Stimulated activated CD4-positive, alpha-beta T cell treated with anti-CD3 and anti-CD28 coated beads, Interleukin-2, amount 100 ng/mL, for 4 hours (primary cell): ENCODE measurements at places on chromosomes 11 and 22.

DNA sequence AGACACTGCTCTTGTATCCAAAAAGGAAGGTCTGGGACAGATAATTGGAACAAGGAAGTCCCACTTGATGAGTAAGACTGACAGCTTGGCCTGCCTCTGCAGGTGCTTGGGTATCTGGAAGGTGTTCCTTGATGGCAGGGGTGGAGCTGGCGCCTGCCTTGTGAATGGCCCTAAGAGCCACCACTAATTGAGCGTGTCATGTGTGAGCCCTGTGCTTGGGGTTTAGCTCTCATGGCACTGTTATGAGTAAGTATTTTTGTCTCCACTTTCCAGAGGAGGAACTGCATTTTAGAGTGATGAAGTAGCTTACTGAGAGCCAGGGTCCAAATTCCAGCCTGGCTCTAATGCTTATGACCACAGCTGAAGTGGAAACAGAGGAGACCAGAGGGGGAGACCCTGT, 71.2 kb upstream of the NECTIN1 start:
- DNase-seq, result no peak

DNA sequence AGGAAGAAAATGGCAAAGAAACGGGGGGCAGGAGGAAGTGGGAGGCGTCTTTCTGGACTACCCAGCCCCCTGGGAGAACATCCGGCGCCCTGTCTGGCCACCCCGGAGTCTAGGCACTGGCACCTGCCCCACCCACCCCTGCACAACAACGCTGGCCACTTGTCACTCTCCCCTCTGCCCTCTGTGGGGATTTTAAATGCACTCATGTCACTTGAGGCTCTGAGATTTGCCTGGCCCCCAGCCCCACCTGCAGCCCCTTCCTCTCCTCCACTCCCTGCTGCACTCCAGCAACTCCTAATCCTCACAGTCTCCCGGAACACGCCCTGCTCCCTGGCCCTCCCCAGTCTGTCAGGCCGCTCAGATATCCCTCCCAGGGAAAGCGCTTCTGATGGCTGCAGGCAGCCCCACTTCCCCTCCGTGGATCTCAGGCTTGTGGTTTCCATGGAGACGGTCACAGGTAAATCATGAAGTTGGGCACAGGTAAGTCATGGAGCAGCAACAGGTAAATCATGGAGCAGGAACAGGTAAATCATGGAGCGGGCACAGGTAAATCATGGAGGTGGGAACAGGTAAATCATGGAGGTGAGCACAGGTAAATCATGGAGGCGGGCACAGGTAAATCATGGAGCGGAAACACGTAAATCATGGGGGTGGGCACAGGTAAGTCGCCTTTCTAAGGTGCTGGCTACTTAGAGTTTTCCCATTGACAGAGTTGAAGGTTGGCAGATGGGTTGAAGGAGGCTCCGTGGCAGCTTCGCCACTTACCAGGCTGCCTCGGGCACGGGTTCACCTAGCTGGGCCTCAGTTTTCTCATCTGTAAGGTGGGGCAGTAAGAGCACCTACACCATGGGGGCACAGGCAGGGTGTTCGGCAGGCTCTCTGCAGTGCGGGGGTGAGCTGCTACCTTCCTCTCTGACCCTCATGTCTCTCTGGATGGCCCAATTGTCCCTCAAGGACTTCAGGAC, 79.0 kb upstream of the SHISAL1 start:
- no peak for DNase-seq

- DNase-seq, result no peak
These were observed 183.4 kb upstream of the MTMR2 start for GRCh38 chr11:96107143-96107824.

DNA sequence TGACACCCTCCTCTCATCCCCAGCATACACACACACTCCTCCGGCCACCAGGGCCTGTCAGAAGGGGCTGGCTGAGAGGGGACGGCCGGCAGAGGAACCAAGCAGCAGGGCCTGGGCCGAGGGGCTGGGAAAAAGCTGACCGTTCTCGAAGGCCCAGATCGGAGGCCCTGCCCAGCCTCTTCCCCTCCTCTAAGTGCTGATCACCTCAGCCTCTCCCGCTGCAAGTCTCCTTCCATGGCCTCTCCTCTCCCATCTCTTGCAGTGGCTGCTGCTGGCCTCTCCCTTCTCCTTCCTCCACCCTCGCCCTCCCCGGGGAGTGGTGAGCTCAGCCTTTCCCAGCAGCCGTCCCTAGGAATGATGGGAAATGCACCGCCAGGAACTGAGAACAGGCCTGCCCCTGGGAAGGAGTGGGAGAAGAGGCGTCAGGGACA, 39.6 kb downstream of the ARRB1 start:
- DNase-seq, result no peak

- DNase-seq, result no peak
These were observed 25.4 kb downstream of the KCNJ4 start for GRCh38 chr22:38429499-38430068.

- no peak for DNase-seq
These were observed 6.8 kb downstream of the MICAL2 start for GRCh38 chr11:12117200-12117599.

DNA sequence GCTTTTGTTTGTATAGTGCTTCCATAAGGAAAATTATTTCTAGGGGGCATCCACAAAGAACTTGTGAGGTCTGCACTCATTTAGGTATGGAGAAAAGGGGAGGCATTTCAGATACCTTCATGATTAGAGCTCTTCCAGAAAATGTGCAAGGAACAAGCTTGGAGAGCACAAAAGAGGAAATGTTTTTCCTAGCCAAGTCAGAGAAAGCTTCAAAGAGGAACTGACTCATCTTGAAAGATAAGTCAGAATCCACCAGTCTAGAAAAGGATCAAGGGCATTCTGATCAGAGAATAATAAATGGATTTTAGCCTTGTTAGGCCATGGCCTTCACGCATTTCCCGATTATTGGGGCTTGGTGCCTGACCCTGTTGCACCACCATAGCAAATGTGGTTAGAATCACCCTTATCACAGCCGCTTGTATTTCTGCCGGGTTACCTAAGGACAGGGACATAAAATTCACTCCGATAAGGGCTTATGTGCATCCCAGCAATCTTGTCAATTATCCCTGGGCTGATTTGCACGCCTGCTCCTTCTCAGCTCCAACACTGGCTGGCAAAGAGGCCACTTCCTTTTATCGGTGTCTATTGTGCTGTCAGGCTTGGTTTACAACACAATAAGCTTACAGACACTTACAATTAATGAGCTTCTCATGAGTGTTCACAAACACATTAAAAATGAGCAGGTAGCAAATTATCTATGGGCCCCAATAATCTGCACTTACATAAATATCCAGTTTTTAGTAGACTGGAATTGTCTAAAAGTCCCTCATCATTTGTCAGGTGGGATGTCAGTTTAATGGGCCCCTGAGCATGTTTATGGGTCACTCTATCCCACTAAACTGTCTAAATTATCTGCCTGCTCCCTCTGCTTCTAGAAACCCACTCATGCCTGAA, 613.5 kb downstream of the SOX6 start:
- no peak for DNase-seq

DNA sequence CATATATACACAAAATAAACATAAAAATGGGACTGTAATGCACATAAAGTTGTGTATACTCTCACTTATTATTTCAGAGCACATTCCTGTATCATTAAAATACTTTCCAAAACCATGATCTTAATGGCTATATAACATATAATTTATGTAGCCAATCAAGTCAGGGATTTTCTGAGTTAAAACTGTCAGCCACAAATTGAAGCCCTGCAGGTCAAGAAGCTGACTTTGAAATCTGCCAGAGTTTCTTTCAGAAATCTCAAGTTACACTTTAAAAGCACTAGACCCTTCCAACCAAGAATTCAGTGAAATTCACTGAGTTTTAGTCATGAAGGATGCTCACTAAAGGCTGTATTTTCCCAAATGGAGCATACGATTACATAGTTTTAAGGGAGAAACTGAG, 47.6 kb downstream of the PHF21A start:
- DNase-seq, result no peak

GRCh38 chr11:85815186-85815931, 4.4 kb upstream of the SYTL2 start:
- DNase-seq, result no peak

- no peak for DNase-seq
These were observed 179.2 kb downstream of the SPON1 start for GRCh38 chr11:14141676-14142075.

DNA sequence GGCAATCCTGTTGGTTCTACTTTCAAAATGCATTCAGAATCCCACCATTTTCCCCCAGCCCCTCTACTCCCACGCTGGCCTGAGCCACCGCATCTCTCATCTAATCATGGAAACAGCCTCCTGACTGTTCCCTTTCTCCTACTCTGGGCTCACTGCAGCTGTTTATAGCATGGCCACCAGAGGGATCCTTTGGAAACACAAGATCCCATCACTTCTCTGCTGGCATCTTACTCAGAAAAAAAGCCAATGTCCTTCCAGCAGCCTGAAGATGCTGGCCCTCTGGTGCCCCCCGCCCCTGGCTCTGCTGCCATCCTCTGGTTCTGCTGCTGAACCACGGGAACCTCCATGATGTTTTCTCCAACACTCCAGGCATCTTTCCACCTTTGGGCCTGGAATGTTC, 11.1 kb downstream of the MS4A8 start:
- no peak for DNase-seq

DNA sequence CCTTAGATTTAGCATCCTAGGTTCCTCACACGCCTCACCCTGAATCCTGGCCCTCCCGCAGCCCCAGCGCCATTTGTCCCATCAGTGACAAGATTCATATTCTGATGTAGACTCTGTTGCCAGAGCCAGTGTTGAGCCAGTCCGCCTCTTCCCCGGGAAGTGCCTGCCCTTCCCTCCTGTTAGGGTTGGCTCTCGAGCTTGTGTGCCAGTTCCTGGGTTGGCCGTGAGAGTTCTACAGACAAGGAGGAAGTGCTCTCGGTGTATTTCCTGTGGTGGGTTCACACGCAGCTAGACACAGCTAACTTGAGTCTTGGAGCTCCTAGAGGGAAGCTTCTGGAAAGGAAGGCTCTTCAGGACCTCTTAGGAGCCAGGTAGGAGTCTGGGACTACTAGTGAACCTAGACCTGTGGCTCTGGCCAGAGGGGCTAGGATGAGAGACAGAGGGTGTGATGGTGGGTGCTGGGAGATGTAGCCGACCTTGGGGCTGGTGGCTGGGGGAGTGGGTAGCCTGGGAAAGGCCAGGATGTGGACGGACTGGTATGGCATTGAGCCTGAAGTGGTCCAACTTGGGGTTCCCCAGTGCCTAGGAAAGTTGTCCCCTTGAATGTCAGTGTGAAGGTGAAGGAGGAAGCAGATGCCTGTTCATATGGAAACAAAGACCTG, at the start of gene IL18BP:
IL18BP (plus strand) TSS at position 261 of the 662 bp plus-strand sequence. CDS start 1,076 bp downstream, outside the sequence.
- DNase-seq, result no peak

- no peak for DNase-seq
These were observed 85.5 kb upstream of the PRR5 start for GRCh38 chr22:44616461-44616860.

DNA sequence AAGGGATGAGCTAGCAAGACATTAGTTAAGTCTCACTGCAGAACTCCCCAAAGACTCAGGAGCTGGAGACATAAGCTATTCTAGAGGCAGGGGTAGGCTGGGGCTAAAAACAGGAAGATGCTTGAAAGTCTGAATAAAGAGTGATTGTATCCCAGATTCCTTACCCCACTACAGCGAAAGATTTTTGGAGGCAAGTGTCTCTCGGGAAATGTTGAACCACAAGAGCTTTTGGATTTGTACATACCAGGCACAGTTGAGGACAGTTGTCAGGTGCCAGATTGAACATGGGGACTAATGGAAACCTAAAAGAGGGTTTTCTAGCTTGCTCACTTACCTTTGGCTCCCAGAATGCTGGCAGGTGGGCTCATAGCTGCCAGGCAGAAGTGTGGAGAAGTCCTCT, 43.5 kb upstream of the OR9Q1 start:
- DNase-seq, result no peak

DNA sequence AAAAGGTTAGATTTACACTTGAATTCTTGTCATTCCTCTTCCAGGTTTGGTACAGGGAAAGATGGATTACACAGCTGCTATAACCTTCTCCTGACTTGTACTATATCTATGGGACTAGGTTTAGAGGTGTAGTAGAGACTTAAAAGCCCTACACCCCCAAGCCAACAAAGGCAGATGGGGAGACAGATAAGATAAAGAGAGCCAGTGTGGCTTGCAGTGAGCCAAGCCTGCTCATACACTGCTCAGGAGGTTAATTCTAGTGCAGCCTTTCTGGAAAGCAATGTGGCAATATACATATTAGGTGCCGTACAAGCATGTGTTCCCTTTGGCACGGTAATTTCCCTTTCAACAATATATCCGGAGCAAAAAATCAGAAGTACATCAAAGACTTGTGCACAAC, 10.8 kb downstream of the SIK3 start:
- no peak for DNase-seq

DNA sequence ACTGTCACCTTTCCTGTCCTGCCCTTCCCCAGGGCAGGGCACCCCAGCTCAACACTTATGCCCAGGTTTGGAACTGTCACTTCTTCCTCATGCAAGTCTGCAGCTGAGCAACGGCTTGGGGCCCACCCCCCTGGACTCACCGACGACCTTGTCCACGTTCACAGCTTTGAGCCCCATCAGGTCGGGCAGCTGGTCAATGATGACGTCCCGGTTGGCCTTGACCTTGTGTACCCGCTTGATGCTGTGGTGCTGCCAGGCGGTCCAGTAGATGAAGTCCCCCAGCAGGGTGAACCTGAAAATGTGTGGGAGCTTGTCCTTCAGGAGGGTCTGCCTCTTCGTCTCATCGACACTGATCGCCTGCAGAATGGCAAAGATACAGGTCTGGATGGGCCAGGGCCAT, 135.0 kb downstream of the CRYBB2 start:
- no peak for DNase-seq

- DNase-seq, result no peak
These were observed 352.9 kb downstream of the TENM4 start for GRCh38 chr11:79087961-79088318.

DNA sequence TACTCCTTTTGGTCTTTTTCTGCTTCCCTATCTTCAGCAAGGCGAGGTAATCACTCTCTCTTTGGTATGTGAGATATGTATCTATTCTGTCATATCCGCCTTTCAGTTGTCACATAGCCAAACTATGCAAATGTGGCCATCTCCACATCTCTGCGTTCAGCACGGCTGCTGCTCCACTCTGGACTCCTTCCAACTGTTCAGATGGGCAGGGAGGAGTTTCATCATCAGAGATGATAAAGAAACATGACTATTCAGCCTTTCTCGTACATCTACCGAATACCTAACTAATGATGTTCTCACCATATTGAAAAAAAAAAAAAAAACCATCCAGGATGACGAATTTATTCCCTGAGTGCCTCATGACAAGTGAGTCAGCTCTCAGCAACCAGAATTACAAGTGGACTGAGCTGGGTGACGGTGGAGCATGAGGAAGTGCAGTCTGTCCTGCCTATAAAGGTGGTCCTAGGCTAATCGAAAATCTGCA, 899.6 kb downstream of the OPCML start:
- DNase-seq, result no peak
